Cortex of kidney (tissue), 1 donor: ENCODE measurements at places on chromosomes 4 and X.

DNA sequence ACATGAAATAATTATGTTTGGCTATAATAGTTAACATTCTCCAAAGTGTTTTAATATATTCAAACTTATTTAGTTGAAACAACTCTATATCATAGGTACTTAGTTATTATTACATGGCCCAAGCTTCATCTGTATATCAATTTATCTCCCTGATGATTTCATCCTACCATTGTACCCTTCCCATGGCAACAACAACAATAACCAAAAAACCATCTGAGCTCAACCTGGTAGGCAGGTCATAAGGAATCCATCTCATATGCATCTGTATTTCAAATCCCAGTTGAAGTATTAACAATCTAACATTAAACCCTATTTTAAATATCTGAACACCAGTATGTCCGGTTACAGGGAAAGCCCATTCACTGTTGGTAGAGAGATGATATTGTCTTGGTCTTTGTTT lies 33.1 kb upstream of the SLC7A11 start:
- DNase-seq: no peak

- no peak for DNase-seq
These were observed 169.1 kb downstream of the GUCY2F start for GRCh38 chrX:109312757-109313156.

GRCh38 chr4:15148691-15149090 lies 146.4 kb downstream of the CPEB2 start:
- no peak for DNase-seq

DNA sequence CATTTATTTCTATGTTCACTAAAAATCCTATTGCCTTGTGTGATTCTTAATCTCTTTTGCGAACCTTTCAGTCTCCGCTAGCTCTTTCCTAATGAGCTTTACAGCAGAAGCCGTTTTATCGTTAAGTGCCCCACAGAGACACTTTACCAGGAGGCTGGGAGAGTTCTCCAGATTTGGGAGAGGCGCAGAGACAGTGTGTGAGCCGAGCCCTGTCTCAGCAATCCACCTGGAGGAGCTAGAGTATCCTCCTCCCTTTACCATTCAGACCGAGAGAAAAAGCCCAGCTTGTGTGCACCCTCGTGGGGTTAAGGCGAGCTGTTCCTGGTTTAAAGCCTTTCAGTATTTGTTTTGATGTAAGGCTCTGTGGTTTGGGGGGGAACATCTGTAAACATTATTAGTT lies 54.9 kb upstream of the MTM1 start:
- DNase-seq: no peak

DNA sequence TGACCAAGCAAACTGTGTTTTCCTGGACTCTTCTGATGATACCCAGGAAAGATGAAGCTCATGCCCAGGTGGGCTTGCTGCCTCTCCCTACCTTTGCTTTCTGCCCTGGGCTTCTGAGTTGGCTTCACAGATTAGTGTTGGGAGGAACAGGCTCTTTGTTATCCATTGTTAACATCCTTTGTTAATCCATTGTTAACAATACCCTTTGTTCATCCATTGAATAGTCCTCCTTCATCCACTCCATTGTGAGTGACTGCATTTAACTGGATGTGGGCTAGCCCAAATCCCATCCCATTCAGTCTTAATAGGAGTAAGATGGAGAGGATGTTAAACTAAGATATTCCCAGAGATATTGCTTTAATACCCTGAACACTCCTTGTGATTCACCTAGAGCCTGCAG lies 199.0 kb upstream of the LNX1 start:
- DNase-seq: no peak

DNA sequence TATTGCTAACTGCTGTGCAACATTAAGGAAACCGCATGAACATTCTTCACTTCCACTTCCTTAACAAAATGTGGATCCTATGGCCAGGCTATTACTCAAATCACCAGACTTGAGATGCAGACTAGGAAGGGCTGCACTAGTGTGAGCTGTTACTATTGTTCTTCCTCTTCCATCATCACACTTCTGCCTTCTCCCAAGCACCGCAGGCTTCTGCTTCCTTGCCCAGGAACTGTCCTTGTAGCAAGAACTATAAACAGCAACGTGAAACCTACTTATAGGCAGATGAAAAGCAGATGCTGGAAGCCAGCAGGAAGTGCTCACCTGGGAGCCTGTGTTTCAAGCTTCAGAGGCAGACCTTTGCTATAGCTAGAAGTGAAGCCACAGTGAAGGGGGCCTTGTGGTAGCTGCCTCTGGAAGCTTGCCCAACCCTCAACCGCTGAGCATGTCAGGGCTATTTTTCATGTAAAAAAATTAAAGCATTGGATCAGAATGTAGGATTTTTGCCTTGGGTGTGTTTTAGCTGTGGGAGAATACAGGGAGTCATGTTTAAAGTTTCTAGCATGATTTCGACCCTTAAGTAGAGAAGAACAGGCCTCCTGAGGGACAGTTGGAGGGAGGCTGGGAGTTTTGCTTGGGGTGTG lies 43.9 kb downstream of the CLNK start:
- DNase-seq: no peak

- DNase-seq: no peak
These were observed 215.3 kb upstream of the CTSO start for GRCh38 chr4:156169011-156169410.

DNA sequence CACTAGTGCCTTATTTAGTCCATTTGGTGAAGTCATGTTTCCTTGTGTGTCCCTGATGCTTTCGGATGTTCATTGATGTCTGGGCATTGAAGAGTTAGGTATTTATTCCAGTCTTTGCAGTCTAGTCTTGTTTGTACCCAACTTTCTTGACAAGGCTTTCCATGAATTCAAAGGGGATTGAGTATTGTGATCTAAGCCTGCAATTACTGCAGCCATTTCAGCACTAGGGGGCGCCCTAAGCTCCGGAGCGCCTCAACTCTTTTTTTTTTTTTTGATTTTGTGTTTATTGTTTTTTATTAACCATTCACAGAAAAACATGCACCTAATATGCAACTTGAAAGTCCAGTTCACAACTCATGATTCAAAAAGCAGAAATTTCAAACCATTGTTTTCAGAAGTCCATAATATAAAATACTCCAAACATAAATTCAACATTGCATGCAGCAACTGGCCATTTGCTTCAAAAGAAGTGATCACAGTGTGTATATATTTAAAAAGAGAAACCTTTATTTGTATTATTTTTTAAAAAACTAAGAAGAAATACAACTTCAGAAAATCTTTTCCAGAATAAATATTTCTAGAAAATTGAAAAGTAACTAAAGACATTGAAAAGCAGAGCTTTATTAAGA lies 59.2 kb downstream of the PTPN13 start:
- DNase-seq: no peak

DNA sequence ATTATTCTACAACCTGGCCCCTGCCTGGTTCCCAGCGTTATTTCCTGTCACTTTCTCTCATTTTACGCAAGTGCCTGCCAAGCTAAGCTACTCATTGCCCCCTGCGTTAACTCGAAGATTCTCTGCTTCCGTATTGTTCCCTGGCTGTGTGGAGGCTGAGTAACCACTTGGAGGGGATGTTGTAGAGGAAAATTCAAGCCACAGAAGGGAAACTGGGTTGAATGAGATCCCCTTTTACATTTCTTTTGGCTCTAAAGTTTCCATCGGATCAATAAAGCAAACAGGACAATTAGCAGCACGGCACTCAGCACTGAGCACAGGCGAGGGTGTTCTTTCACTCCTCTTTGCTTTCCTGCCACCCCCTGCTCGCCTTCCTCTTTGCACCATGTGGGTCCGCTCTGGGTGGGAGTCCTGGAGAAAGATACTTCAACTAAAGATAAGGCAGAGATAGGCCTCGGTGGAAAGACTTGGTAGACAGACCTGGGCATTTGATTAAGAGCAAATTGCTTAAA lies 4.2 kb upstream of the TMSB4X start:
- no peak for DNase-seq

GRCh38 chrX:139086246-139086645 lies 374.7 kb upstream of the FGF13 start:
- no peak for DNase-seq

- DNase-seq: no peak
These were observed 1.8 kb downstream of the TBC1D1 start for GRCh38 chr4:37892641-37893040.

- DNase-seq: no peak
These were observed 43.1 kb downstream of the ATRX start for GRCh38 chrX:77742788-77743476.

- DNase-seq: no peak
These were observed 576.5 kb downstream of the MID1IP1 start for GRCh38 chrX:39377773-39378172.

DNA sequence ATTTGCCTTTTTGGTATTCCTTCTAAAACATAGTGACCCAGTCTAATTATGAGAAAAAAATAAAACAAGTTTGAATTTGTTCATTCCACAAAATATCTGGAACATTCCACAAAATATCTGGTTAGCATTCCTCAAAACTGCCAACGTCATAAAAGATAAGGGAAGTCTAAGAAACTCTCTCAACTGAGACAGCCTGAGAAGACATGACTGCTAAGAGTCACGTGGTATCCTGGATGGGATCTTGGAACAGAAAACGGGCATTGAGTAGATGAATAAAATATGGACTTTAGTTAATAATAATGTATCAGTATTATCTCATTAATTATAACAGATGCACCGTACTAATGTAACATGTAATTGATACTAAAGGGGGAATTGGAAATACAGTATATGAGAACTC lies 280.9 kb downstream of the ARAP2 start:
- DNase-seq: no peak

DNA sequence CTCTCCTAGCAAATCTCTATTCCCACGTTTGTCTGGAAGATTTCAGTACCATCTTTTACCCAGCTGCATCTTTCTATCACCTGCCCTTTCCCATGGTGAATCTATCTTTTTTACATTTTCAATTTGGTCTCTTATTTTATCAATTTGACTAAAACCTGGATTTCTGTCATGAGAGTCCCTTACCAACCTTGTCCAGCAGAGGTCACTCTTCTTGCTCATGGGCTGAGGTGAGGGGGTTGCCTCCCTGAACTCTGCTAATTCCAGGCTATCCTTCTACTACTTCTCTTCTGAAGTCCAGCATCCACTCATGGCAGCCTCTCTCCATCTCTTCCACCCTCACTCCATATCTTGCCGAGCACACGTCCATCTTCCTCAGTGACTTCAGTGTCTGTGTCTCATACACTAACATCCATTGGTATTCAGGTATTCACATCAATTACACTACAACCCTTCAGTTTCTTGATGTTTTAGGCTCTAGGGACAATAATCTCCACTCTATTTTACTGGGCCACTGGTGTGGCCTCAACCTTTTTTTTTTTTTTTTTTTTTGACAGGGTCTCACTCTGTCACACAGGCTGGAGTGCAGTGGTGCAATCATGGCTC lies 17.8 kb upstream of the ZNF827 start:
- no peak for DNase-seq

GRCh38 chr4:167602157-167602556 lies 367.9 kb upstream of the SPOCK3 start:
- no peak for DNase-seq

DNA sequence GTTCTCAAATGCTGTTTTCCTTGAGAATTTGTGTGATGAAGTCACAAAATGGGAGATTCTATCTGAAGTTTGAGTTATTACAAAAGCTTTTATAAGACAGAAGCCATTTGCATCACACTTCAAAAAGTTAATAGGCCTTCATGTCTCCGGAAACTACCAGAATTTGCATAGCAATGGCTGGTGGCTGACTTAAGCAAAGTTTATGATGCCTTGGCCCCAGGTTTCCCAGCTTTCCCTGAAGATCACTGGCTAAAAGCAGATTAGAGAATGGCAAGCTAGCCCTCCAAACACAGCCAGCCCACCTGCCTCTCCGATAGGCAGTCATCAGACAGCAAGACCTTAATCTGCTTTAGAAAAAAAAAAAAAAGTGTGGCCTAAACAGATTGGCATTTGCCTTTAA lies 197.8 kb downstream of the HS3ST1 start:
- DNase-seq: no peak

- no peak for DNase-seq
These were observed 65.8 kb upstream of the ETNPPL start for GRCh38 chr4:108828620-108829019.

DNA sequence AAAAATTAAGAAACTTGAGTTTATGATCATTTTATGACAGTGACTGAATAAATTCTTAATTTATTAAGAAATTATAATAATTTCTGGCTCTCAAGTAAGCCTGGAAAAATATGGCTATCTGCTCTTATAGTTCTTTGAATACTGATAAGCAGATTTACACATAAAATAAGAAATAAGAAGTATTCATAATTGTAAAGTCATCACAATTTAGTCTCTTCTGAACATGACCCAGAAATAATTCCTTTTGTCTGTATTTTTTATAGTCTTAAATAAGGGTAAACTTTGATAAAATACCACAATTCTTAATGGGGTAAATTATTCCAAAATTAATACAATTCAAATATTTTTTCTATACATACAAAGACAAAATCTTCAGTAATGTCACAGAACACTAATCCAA lies 72.7 kb downstream of the ANKRD17 start:
- no peak for DNase-seq

DNA sequence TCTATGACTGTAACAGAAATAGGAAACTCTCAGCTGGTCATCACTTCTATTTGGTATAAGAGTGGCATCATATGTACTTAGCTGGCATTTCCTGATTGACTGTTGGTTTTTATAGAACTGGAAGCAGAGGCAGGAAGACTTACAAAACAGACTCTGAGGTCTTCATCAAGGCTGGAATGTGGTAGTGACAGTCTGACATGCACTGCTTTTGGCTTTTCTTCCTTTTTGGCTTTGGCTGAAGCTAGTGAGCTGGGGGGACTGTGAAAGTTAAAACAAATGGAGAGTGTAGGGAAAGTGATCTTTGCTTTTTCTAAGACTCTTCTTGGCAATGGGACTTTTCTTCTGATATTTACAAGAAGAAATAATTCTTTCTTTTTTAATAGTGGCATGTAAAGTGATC lies 121.1 kb upstream of the SLC4A4 start:
- no peak for DNase-seq

GRCh38 chr4:149715822-149716585 lies 99.6 kb downstream of the IQCM start:
- no peak for DNase-seq

DNA sequence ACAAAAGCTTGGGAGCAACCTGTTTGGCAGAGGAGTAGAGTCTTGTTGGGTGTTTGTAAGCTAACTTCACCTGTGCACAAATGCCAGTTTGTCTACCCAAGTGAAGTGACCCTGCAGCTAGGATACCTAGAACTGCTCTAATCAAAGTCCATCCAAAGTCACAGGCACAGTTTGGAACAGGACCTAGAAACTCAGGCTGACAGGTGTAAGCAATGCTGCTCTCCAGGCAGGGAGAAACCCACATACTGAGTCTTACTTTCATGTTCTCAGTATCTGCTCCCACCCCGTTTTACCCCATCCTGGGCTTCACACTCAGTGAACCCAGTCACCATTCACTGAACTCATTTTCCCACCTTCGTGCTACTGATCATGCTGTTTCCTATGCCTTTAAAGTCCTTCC lies 40.3 kb downstream of the MAML3 start:
- no peak for DNase-seq
